ENCODE measurements at places on chromosomes 6 and 20.

DNA sequence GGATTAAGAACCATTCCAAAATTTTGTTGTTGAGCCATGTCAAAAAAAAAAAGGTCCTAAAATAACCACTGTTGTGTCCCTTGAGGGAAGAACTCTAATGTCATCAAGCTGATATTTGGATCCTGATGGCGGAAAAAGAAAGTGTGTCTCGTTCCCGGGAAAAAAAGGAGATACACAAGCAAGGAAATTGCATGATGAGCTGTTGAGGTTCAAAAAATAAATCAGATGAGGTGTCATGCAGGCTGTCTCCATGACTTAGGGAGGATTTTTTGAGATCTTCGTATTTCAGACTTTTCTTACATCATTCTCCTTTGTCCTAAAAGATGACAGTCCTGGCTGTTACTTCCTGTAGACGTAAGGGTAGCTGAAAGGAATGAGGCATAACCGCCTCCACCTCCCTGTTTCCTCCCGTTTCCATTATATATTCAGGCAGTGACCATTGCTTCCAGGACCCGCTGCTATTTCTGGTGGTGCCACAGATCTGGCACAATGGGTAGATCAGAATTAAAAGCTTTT is 117.3 kb upstream of the TNFAIP3 start:
- no peak for DNase-seq

DNA sequence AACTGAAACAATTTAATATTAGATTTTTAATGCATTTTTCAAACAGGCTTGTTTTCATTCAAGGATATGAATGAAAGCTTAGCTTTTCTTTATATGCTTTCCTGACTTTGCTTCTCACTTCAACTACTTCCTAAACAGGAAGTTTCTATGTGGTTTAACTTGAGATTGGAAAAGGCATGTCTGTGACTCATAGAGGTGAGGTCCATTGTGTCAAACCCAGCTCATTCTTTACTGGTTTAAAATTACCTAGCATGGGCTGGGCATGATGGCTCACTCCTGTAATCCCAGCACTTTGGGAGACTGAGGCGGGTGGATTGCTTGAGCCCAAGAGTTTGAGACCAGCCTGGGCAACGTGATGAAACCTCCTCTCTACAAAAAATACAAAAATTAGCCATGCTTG is 34.4 kb downstream of the EFHC1 start:
- DNase-seq: no peak

DNA sequence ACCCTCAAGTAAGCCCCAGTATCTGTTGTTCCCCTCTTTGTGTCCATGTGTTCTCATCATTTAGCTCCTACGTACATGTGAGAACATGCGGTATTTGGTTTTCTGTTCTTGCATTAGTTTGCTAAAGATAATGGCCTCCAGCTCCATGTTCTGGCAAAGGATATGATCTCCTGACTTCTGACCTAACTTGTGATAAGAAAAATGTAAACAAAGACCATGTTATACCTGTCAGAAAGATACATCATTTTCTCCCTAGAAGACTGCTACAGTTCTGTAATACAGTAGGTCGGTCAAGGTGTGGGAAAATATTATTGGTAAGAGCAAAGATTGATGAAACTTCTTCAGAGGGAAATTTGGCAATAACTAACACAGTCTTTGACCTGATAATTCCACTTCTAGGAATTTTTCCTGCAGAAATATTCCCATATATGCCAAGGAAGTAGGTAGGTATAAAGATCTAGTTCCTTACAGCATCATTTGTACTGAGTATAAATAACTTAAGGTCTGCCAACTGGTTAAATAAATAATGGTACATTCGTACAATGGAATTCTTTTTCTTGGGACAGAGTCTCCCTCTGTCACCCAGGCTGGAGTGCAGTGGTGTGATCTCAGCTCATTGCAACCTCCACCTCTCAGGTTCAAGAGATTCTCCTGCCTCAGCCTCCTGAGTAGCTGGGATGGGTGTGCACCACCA is 19.1 kb upstream of the FKBP5 start:
- DNase-seq: no peak

GRCh38 chr20:23246717-23247664 is 103.6 kb upstream of the NXT1 start:
- no peak for DNase-seq

GRCh38 chr6:125529061-125529460 is 220.4 kb upstream of the HEY2 start:
- no peak for DNase-seq

DNA sequence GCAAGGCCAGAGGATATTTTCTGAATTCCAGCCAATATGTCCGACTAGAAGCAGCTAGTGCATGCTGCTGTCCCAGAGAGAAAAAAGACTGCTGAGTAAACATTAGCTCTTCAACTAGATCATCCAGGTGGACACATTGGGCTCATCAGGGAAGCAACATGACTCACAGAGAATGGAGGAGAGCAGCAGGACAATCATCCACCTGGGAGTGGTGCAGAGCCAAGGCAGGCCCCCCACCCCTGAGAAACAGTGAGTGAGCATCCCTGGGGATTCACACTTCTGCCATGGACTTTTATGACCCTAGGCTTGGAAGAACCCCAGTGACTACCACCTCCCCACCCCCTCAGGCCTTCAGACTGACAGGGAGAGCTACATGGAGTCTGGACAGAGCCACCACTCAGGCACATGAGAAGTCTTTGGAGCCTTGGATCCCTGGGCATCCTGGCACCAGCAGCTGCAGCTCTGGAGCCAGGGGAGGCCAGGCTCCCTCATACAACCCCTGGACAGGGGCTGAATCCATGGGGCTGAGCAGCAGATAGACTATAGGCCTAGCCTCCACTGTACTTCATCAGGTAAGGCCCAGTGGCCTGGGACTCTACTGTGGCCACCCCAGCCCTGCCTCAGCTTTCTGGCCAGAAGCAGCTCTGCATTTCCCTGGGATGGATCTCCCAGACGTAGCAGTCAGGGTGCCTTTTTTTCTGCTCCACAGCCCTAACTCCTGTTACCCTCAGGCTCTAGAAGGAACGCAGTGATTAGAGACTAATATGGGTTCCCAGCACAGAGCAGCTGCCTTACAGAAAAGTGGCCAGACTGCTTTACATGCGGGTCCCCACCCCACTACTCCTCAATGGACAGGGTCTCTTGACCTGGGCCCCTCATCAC is 82.9 kb upstream of the RNF217 start:
- no peak for DNase-seq

DNA sequence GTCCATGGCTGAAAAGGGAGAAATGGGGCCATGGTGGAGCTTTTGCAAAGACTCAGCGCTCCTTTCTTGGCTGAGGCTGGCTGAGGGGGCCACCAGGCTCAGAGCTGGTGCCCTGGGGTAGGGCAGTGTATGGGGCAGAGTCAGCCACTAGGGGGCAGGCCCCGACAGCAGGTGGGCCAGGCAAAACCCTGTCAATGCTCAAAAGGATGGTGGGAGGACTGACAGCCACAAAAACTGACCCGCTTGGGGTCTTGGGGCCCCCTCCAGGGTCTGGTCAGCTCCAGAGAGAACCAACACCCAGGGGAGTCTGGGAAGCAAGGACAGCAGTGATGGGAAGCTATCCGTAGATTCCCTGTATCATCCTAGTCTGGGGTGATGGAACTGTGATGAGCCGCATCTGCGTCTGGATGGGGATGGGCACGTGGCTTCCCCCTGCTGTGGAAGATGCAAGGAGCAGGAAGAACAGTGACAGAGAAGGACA is 306.9 kb downstream of the DHX35 start:
- DNase-seq: no peak

GRCh38 chr6:89021629-89022028 is 58.2 kb upstream of the RNGTT start:
- no peak for DNase-seq

DNA sequence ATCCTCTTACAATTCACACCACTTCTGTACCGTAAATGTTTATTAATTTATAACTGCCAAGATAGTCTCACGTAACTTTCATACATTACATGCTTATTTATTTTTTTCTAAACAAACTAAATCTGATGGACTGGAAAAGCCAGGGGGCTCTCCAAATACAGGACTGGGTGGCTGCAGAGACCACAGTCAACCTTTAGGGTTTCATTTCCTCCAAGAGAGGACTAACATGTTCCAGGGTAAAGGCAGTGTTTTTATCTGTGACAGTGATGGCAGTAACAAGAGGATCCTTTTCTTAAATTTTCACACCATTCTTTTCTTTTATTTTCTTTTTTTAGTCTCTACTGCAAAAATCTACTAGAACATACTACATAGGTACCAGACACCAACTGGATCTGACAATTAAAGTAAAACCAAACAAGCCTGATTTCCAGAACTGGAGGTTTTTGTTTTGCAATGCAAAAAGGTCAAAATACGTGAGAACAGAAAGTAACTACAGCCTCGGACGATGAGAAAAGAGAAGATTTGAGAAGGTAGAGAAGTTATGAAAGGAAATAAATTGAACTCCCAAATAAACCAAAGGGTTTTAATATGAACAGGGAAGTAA is 1.2 kb downstream of the LMBRD1 start:
- DNase-seq: no peak

GRCh38 chr20:51766994-51767866 is 960 bp downstream of the ATP9A start:
- no peak for DNase-seq

GRCh38 chr6:53956068-53956711 is 155.1 kb upstream of the MLIP start:
- no peak for DNase-seq

GRCh38 chr6:50471041-50471440 is 242.3 kb upstream of the TFAP2D start:
- no peak for DNase-seq

- DNase-seq: no peak
These were observed 555.5 kb downstream of the UTRN start for GRCh38 chr6:144840619-144841018.

DNA sequence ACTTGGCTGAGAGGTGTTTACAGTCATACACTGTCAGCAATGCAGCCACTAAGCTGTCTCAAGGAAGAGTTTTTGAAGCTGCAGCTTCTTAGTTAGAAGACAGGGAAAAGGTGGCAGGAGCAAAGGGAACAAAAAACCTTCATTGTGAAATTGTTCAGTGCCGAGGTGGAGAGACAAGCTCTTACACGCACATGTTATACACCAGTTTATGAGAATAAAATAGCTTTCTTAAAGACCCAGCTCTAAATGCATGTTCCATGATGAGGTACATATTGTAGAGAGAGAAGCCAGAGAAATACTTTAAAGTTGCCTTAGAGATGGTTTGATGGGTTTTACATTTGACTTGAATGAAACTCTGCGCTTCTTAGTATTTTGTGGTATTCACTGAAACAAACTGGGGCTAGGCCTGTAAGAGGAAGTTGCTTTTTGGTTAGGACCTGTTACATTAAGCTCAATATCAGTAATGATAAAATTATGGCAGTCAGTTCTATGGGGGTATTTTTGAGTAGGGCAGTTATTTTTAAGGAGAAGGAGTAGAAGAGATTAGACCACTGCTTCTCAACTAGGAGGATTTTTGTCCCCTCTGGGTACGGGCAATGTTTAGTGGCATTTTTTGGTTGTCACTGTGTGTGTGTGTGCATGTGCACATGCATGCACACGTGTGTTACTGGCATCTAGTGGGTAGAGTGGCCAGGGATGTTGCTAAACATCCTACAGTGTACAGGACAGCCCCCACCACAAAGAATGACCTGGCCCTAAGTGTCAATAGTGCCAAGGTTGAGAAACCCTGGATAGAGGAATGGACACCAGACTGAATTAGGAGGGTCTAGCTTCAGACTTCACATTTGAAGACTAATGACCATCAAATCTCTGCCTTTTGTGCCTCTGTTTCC is 9.8 kb downstream of the NEDD9 start:
- no peak for DNase-seq

GRCh38 chr6:44311767-44312166 is 1.4 kb downstream of the AARS2 start:
- DNase-seq: no peak

DNA sequence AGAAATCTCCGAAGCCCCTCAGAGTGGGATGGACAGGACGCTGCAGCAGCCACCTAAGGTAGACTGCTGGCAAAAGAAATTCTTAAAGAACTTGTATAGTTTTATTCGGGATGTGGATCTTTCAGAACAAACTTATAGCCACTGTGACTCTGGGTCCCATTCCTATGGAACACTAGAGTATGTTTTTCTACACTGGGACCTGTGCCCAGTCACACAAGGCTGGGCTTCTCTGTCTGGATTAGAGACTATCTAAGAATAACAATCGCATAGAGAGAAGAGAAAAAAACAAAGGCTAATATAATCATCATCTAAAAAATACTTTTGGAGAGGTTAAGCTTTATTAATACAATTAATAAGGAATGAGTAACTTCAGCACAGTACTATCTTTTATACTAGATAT is 28.9 kb downstream of the RMND1 start:
- DNase-seq: no peak

DNA sequence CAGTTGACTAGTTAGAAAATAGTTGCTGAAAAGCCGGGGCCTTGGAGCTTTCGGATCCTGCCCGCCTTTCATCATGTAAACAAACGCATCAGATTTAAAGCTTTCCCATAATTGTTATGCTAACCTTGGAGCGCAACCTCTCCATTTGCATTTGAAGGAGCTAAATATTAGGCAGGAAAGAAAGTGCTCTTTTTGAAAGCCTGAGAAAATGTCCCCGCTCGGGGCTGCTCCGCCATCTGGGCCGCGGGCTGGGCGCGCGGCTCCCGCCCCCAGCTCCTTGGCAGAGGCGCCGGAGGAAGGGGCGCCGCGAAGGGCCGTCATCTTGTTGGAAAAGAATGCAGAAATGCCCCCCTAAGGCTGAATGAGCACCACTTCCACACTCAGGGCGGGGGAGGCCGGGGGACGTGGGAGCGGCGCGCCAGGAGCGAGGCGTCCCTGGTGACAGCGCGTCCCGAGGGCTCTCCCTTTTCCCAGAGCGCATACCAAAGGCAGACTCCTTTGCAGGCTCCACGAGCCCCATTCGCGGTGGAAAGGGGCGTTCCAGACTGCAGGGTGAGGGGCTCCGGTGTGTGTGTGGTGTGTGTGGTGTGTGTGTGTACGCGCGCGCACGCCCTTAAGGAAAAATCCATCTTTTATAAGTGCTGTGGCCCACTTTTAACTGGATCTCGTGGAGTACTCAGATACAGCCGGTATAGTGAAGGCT is 145.6 kb upstream of the ID4 start:
- DNase-seq: no peak

DNA sequence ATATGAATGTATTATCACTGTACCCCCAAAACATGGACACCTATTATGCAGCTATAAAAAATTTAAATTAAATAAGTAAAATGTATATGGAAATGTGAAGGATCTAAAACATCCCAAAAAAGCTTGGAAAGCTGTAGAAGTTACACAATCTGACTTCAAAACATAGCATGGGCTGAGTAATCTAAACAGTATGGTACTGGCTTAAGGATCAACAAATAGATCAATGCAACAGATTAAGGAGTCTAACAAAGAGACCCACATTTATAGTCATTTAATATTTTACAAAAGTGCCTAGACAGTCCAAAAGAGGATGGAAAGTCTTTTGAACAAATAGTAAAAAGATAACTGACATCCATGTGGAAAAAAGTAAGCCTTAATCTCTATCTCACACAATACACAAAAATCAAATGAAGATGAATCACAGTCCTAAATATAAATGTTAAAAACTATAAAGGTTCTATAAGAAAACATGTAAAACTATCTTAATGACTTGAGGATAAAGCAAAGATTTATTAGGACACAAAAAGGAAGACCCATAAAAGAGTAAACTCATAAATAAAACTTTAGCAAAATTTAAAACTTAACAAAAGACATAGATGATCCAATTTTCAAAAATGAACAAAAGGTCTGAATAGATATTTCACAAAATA is 46.8 kb downstream of the RANBP9 start:
- no peak for DNase-seq

GRCh38 chr20:50991076-50991475 is 31.8 kb downstream of the KCNG1 start:
- DNase-seq: no peak

GRCh38 chr6:6946206-6947155 is 161.3 kb upstream of the RREB1 start:
- no peak for DNase-seq
